ENCODE measurements at places on chromosomes 5 and 9.

DNA sequence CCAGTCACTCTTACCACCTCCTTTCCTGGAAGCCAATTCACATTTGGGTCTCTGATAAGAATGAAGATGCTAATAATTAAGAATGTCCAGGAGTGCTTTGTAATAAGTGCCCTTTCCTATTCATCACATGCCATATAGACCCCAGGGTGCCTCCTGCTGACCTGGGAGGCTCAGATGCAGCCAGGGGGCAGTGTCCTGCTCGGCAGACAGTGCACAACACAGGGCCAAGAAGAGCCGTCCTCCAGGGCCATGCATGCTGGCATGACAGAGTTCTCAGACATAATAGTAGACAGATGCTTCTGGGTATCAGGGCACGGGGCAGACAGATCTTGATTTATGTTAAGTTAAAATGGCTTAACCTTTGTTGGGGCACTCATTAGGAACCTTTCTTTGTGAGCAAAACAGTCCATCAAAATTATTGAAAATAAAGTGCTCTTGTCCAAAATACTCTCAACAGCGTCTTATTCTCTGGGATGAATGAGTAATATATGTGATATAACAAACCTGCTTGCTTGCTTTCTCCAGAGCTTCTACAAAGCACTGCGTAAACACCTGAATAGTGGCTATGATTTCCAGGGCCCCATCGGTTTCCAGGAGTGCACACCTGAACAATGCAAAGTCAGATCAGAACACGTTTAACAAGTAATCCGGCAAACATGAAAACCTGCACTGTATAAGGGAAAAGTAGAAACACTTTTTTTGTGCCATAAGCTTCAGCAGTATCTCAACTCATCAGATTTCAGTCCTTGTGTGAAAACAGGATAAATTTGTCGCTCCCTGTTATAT, 192.7 kb downstream of the FANCC start:
- no peak for DNase-seq

DNA sequence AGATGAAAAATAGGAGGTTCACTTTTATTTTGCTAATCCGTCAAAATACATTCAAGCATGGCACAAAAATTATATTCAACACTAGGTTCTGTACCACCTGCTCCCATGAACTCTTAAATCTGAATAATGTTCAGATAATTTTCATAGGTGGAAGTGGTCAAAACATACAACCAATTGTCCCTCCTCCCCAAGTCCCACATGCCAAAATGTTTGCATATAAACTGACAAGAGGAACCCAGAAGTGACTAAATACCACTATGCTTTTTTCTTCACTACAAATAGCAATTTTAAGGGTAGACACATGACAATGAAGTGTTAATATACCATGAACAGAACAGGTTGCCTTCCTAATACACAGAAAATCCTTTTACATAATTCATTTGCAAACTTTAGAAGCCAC, 3.7 kb downstream of the HNRNPA0 start:
- no peak for DNase-seq

DNA sequence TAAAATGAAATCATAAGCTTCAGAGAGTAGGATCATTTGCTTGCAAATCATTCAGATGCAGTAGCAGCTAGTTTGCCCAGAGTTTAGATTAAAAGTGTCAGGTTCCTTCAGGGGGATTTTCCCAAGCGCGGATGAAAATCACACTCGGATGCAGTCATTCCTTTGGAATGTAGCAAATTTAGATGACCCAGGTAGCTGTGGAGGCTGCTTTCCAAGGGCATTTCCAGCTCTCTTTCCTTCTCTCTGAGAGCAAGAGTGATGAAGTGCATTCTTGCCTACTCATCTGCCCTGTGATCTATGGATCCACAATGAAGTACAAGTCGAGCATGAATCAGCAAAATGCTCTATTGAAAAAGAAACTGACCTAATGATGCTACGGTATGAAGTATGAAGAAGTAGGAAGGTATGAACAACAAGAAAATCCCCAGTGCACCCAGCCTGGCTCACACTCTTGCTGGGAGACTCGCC, 200.2 kb downstream of the PLK2 start:
- DNase-seq: no peak

- DNase-seq: peak; percentile 58
Measured at GRCh38 chr9:38160613-38161215, 91.7 kb upstream of the SHB start.

GRCh38 chr9:9791611-9792010, 821.2 kb downstream of the PTPRD start:
- DNase-seq: no peak

- no peak for DNase-seq
Measured at GRCh38 chr5:42677156-42677842, 79.3 kb upstream of the CCDC152 start.
